CD4-positive, alpha-beta T cell treated with Interleukin-10 for 1 hour (primary cell): ENCODE measurements at places on chromosomes 1 and 21.

- no peak for DNase-seq
Observed at GRCh38 chr21:40383951-40384350, 463.0 kb downstream of the DSCAM start.

GRCh38 chr1:179151908-179152682, 70.2 kb downstream of the TOR3A start:
- DNase-seq, result no peak

- no peak for DNase-seq
Observed at GRCh38 chr1:66265796-66266195, 268.2 kb upstream of the SGIP1 start.

DNA sequence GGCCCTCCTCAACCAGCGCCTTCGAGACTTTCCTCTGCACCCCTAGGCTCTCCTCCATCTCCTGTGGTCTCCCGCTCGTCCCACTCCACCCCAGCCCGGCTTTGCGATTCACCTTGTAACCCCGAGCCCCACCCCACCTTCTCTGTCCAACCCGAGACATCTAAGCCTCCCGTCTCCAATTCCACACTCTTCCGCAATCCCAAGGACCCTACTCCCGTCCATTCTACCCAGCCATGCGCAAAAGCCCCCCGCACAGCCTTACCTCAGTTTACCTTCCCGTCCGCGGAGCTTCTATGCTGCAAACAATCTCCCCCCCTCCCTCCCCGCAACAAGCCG, 174 bp downstream of the SH3BP5L start:
- DNase-seq, result no peak

DNA sequence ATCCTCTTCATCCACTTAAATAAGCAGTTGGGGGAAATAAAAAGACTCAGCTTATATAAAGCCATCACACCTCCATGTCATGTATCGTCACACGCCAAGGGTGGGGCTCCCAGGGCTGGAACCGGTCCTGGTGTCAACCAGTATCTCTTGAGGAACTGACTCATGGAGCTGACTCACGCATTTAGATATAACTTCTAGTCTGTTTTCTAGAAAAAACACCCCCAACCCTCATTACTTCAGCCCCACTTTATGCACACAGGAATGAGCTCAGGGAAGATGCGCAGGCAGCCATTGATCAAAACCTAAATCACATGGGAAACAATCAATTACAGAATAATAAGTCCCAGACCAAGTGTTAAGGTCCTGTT, 6.9 kb upstream of the IL22RA1 start:
- DNase-seq, result no peak

DNA sequence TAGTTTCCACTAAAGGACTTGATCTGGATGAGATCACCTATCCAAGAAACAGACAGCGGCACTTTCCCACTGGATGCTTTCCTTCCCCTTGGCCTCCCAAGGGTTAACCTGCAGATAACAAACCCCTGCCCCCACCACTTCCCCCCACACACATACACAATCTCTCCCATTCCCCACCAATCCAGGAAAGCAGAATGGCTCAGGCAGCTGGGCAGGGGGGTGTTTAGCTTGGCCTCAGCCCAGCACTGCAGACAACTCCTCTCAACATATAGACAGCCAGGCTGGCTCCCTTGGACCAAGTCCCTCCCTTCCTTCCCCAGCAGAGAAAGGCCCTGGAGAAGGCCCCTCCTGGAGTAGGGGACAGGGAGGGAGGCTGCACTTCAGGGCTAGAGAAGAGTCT, 24.6 kb downstream of the PLEKHA6 start:
- no peak for DNase-seq

DNA sequence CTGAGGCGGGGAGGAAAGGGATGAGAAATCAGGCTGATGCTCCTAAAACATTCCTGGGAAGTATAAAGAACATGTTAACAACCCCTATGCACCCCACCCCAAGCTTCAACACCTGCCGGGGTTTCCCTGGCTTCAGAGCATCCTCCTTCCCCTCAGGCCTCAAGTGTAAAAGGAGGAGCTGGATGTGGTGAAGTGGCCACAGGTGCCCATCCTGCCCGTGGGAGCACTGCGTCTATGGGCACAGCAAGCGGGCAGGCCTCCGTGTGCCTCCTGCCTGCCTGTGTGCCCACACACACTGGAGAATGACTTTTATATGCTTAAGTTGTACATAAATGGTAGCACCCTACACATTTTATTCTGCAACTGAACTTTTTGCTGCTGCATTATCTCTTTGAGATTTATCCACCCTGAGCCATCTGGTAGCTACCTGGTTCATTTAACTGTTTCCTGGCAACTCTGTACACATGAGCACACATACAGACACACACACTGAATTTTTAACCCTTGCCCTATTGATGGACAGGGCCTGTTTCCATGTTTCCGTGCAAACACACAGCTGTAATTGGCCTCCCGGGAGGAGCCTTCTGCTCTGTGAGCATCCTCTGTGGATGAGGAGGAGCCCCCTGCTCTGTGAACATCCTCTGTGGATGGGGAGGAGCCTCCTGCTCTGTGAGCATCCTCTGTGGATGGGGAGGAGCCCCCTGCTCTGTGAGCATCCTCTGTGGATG, 13.4 kb upstream of the FTCD start:
- no peak for DNase-seq

DNA sequence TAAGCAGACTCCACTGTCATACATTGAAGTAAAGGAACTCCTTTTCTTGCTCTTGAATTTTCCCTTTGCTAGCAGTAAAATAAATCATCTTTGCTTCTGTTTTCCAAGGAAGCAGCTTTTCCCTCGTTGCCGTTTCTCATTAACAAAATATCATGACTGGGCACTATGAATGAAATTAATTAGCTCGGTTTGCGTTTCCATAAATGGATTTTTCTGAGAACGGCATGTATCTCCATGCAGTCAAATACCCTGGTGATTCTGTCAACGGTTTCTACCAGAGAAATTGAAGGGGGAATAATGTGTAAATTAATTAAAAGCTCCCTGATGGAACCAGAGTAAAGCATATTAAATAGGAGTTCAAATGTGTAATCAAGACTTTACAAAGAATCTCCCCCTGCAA, 265.1 kb downstream of the LRRC40 start:
- DNase-seq, result no peak

DNA sequence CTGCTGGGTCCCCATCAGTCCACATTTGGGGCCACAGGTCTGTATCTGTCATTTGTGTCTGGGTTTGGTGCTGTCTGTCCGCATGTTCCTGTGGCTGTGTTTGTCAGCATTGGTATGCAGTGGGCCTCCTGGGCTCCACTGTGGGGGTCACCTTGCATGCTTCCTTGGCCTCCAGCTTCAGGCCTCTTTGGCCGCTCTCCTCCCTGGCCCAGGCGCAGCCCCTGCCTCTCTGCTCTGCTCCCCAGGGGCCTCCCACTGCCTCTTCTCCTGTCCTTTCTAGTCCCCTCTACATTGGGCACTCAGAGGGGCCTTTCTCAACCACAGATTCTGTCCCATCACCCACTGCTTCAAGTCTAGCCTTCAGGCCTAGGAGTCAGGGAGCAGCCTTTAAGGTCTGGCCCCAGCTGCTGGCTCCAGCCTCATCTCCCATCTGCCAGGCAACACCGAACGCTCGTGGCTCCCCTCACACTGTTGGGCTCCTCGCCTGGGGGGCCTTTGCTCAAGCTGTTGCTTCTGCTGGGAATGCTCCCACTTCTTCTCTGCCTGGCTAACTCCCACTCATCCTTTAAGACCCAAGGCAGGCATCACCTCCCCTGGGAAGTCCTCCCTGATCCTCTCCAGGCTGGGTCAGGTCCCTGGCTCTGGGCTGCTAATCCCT, 14.6 kb downstream of the ZNF362 start:
- no peak for DNase-seq

GRCh38 chr1:205118752-205119151, 3.0 kb downstream of the RBBP5 start:
- no peak for DNase-seq

DNA sequence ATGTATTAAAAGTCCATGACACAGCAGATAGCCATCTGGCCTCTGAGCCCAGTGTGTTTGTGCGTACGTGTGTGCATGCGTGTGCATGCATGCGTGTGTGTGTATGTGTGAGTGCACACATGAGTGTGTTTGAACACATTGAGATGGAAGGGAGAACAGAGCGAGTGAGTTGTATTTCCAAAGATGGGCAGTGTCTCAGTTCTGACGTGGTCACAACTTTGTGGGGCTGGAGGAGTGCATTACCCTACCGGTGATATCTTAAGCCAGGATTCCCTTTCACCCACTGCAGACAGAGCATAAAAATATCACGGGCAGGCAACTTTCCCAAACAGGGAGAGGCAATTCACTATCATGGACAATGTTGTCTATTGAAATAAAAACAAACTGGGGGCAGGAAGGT, 27.8 kb downstream of the IRF2BP2 start:
- no peak for DNase-seq

- peak; percentile 83 for DNase-seq
Observed at GRCh38 chr1:156421062-156421938, 52.3 kb downstream of the RHBG start.

- DNase-seq, result no peak
Observed at GRCh38 chr1:231827337-231828105, 200.9 kb downstream of the DISC1 start.

- no peak for DNase-seq
Observed at GRCh38 chr1:212531796-212532195, 76.8 kb upstream of the ATF3 start.

DNA sequence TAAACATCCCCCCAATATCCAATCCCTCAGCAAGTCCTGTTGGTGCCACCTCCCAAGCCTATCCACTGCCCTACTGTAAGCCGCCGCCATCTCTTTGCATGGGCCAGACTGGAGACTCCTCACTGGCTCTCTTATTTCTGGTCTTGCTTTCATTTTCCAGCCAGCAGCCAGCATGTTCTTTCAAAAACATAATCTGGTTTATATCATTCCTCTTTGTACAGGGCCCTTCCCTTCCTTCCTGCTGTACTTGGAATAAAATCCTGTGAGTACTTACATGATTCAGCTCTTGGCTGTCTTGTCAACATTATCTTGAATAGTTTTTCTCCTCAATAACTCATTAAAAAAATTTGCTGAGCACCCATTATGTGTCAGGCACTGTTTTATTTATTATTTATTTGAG, 28.2 kb downstream of the TLR5 start:
- no peak for DNase-seq

- no peak for DNase-seq
Observed at GRCh38 chr21:25214676-25215075, 392.6 kb downstream of the MRPL39 start.

GRCh38 chr1:113780374-113781146, 21.3 kb upstream of the PHTF1 start:
- DNase-seq, result peak; percentile 37

DNA sequence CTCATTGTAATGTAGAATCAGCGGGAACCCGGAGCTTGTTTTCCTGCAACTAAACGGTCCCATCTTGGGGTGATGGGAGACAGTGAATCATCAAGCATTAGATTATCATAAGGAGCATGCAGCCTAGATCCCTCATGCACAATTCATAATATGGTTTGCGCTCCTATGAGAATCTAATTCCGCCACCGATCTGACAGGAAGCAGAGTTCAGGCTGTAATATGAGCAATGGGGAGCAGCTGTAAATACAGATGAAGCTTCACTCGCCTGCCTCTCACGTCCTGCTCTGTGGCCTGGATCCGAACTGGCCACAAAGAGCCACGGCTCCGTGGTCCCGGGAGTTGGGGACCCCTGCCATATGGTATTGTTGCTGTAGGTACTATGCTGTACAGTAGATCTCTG, 1.6 kb downstream of the IFI44 start:
- DNase-seq, result peak; percentile 43

- no peak for DNase-seq
Observed at GRCh38 chr1:177133977-177134538, 30.5 kb downstream of the ASTN1 start.

GRCh38 chr1:152741656-152742055, 16.2 kb upstream of the KPRP start:
- DNase-seq, result no peak

DNA sequence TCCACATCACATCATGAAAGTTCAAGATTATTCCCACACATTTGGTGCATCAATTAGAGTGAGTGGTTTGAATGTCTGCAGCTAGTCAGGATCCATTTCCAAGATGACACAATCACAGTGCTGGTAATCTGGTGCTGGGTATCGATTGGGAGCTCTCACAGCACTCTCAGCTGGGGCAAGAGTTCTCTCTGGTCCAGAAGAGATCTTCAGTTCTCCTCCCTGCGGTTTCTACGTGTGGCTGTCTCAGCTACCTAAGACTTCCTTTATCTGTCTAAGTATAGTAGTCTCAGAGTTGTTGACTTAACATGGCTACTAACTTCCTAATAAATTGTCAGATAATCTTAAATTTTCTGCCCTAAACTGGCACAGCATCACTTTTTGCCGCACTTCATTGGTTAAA, 358.0 kb upstream of the BRINP3 start:
- DNase-seq, result no peak

DNA sequence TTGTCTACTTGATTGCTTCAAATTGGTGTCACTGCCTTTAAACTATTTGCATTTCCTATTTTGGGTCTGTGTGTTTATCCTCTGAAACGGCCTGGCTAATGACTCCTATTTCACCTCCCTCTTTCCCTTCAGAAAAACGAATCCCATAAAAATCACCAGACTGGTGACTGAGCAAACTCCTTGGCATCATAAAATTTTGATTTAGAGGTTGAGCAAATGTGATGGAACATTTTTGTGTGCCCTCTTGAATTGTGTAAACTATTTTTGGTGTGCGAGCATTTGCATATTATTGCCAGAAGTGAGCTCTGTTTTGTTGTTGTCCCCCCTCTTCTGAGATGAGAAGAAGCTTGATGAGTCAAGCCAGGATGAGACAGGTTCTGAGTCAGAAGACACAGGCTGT, 316.1 kb downstream of the AJAP1 start:
- DNase-seq, result no peak

DNA sequence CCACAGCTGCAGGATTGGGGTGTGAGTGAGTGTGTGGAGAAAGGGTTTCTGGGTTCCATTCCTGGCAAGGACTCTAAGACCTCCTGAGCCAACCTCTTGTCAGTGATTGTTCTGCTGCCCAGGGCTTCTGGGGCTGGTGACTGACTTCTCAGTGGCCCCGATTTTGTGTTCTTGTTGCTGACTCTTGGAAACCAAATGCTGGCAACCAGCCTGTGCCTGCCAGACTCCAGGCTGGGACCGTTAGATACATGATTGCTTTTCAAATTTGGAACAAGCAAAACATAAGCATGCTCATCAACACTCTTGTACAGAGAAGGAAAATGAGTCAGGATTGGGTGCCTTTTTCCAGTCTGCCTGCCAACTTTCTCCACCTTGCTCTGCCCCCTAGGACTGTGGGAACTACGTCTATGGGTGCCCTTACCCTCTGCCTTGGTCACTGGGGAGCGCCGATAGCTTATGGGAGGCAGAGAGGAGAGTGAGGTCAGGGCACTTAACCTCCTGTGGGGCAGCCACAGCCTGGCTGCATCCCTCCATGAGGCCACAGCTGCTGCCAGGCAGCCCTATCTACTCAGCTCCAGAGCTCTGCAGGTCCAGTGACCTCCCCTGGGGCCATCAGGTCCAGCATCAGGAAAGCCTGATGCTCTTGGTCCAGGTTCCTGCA, 39.3 kb upstream of the EPS8L3 start:
- DNase-seq, result no peak

GRCh38 chr1:43531107-43531905, 623 bp downstream of the PTPRF start:
- DNase-seq, result no peak
